Lower leg skin (tissue), 4 donors: ENCODE measurements at places on chromosomes 7 and 10.

- no peak for DNase-seq
Measured at GRCh38 chr10:3848005-3848774, 63.2 kb upstream of the KLF6 start.

- no peak for DNase-seq
Measured at GRCh38 chr7:86966916-86967315, 92.5 kb downstream of the ELAPOR2 start.

DNA sequence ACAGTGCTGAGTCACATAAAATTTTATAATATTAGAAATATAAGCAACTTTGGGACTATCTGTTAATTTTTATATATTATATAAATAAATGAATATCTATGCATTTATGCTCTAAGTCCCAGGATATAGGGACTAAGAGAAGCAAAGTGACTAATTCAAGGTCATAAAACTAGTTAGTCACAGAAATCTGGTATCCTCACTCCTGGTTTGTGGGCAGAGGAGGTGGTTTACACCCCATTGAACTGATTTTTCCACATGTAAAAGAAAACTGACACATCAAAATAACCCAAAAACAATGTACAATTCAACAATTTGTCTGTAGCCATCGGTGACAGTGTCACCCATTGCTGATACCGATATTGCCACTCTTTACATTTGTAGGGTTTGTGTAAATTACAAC lies 3.0 kb downstream of the PCLO start:
- no peak for DNase-seq

DNA sequence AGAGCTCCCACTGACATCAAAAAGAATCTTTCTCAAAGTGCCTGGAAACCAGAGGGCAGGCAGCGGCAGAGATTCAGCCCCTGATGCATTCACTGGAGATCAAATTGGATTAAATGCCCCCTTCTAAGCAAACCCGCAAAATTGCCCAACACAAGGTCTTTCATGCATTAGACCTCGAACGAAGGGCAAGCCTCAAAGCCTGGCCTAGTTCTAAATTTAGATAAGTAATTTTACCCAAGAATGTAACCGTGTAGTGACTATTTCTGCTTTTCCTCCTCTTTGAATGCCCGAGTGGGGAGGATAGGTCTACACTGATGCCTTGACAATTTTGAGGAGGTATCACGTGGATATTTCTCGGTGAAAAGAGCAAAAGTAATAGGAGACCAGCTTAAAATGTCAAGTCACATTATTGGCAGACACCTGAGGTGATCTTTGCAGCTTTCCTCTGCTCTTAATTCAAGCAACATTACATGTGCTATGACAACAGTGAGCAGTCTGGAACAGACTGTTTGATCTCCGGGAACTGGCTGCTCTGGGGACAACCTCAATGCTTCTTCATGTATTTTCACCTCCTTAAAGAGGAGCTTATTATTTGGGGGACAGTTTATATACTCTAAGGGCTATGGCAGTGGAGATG lies 1263.5 kb upstream of the AUTS2 start:
- no peak for DNase-seq

- no peak for DNase-seq
Measured at GRCh38 chr7:50333221-50333651, 28.7 kb downstream of the IKZF1 start.

DNA sequence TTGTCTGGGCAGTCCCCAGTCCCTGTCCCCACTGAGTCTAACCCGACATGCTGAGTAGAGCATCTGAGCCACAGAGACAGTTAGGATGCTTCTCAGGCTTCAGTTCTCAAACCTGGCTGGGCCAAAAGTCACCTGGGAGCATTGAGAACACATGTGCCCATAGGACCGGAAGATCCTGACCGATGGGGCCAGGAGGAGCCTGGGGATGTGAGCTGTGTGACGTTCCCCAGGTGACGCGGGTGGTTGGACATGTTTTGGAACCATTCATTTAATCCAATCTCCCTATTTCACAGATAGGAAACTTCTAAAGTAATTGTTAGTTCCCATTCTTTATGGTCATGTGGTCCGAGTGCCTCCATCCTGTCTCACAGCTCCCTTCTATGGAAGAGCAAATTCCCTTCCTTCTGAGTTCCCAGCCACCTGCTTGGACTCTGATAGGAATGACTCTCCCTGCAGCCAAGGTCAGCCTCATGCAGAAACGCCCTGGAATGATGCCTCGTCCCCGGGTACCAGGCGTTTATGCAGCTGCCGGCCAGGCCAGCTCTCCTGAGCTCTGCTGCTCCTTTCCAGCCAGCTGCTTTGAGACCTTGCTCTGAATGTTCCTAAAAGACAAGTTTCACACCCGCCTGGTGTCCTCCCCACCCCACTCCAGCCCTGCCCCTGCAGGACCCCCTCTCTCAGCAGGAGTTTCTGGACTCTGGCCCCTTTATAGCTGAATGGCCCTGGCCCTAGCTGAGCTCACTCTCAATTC lies 166.5 kb upstream of the RHEB start:
- DNase-seq = peak; percentile 80

GRCh38 chr10:44827431-44828006 lies 83.6 kb upstream of the TMEM72 start:
- DNase-seq = no peak

DNA sequence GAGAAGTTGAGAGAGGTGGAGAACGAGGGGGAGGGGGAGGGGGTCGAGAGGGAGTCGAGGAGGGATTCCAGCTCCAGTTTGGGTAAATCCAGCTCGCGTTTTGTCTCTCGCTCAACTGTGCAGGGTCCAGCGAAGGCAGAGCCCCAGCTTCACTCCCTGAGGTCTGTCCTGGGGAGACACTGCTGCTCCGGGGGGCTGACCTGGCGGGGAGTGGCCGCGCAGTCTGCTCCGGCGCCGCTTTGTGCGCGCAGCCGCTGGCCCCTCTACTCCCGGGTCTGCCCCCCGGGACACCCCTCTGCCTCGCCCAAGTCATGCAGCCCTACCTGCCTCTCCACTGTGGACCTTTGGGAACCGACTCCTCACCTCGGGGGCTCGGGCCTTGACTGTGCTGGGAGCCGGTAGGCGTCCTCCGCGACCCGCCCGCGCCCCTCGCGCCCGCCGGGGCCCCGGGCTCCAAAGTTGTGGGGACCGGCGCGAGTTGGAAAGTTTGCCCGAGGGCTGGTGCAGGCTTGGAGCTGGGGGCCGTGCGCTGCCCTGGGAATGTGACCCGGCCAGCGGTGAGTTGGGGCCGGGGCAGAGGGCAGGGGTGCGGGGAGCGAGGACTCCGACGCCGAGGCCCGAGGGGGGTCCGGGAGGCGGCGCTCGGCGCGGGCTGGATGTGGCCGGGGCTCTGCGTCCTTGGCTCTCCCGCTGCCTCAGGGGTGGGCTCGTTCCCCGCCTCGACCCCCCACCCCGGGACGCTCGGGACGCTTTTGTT lies at the start of gene TET1:
Gene TET1, plus strand, starts transcription at position 152 of the 757 bp plus-strand sequence. CDS start 12,002 bp downstream, outside the sequence.
- DNase-seq = peak; percentile 92

DNA sequence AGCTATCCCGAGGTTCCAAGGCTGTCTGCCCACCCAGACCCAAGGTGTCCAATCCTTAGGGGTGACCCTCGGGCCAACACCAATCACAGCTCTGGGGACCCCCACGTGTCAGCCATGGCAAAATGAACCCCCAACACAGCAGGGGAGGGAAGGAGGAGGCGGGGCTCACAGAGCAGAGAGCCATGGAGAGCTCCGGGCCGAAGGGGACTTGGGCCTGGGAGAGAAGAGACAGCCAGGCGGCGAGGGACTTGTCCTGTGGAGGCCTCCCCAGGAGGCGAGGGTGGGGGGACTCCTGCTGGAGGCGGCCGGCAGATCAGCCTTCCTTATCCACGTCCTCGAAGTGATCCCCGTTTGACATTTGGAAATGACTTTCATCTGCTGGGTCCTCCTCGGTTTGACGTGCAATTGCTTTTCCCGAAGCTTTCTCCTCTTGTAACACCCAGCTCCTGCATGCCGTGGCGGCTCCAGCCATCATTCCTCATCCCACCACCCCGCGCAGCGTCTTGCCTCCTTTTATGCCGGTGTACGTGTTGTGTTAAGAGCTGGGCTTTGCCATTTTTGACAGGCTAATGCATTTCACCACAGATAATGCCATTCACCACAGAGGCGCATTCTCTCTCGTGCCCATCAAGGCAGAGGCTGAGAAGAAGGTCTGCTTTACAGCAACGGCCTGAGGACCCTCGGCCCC lies 337.4 kb downstream of the DNAJB6 start:
- DNase-seq = peak; percentile 80

DNA sequence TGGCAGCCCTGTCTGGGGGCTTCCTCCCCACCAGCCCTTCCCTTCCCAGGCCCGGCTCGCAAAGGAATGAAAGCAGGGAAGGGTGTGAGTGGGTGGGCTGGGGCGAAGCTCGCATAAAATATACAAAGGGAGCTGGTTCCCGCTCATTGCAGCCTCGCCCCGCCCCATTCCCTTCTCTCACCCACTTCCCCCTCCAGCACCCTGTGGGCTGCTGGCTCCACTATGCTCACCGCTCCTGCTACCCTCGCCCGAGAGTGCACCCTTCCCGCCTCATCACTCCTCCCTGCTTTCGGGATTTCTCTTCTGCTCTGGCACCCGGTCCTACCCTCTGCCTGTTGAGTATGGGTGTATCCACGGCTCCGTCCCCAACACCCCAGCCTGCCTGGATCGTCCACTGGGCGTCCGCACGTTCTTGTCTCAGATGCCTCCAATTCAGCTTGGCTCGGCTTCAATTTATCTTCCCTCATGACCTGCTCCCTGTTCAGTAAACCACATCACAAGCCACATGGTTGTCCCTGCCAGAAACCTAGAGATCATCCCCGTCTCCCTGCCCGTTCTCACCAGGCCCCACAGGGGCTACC lies 14.4 kb upstream of the TTYH3 start:
- no peak for DNase-seq

DNA sequence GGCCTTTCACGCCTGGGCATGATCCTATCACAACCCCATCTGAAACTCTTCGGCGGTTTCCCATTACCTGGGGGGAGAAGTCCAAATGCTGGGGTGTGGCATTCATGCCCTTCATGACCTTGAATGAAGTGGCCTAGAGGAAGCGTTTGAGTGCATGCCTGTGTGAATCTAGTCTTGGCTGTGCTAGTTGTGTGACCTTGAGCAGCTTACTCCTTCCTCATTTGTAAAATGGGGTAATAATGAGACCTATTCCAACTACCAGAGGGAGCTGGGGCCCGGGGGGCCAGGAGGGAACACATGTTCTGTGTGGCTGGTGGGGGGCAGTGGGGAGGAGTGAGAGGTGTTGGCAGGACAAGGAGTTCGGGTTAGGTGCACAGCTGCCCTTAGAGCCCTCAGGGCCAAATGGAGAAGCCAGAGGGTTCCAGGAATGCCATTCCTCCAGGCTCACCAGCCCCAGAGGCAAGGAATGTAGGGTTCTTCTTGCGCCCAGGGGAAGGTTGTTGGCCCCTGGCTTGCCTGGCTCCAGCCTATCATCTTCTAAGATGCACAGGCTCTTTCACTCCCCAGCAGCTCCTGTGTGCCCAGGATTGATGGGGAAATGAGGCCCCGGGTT lies 21.3 kb upstream of the TBRG4 start:
- DNase-seq = no peak

DNA sequence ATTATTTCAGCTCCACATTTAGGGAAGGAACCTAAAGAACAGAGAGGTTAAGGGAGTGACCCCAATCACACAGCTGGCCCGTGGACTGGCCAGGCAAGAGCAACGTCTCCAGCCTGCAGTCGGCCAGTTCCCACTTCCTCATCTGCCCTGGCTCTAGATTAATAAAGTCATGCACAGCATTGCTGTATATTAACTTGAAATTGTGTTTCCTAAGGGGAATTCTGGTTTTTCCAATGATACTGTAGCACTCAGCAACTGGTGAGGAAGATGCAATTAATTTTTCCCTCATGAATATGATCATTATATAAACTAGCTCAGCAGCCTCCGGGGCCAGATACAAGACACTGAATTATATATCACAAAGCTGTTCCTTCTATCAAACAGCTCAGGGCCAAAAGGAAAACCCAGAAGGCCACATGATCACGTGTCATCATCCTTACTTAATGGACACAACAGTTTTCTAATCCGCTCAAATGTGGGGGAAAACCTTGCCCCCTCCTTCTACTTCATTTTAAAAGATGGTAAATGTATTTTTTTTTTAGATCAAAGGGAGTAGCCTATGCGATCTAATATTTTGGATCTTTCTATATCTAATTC lies 295.3 kb upstream of the PRKCQ start:
- no peak for DNase-seq

- no peak for DNase-seq
Measured at GRCh38 chr10:85609509-85609908, 757.1 kb downstream of the GRID1 start.

DNA sequence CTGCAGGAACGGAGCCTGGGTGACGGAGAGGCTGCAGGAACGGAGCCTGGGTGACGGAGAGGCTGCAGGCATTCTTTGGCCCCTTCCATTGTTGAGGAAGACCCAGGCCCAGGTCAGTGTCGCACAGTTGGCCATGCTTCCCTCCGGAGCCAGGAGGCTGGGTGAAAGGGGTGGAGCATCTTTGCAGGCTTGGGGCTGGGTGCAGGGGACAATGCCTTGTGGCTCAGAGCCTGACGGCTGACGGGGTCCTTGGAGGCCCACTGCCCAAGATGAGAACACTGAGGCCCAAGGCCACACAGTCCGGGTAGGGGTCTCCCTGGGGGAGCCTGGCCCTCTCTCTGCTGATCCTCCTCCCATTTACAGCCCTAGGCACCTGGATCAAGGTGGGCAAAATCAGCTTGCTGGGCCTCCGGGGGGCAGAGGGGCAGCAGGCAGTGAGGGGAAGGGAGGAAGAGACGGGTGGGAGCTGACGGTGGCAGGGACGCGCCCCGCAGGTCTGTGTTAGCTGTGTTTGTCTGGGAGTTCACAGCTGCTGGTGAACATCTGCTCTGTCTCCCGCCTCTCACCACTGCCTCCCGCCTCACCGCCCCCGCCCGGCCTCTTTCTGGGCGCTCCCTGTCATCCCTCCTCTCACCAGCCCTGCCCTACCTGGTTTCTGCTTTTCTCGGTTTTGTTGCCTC lies 30.6 kb upstream of the PCBD1 start:
- DNase-seq = no peak

GRCh38 chr10:125377368-125377767 lies 217.0 kb upstream of the CTBP2 start:
- no peak for DNase-seq
